ENCODE measurements at places on chromosomes 16 and 17.

DNA sequence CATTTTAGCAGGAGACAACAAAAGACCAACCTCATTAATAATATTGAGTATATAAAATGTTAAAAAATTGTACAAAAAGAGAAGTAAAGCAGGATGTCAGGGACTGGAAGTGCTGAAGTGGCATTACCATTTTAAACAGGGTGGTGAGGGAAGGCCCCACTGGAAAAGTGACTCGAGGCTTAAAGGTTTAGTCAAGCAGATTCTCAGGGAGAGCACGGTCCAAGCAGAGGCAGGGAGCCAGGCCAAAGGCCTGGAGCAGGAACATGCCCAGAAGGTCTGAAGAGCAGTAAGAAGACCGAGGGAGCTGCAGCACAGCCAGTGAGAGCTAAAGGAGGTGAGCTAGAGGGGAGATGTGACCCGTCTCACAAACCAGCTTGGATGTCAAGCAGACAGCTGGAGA is 7.6 kb downstream of the XPO6 start:
- no peak for DNase-seq

GRCh38 chr16:22070361-22071330 is 21.7 kb upstream of the VWA3A start:
- DNase-seq = peak; percentile 40

DNA sequence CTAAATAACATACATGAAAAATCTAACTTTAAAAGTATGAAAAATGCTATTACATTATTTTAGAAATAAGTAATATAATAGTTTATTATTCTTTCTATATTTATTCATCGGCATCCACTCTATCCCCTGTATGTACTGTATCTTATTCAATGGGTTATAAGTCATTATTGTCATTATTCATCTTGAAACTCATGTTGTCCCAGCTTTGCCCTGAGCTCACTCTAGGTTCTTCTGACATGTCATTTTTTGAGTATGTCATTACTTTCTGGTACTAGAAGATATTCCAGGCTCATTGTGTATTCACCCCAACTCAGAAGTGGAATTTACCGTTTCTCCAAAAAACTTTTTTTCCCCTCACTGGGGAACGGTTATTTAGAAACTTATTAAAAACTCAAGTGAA is 53.0 kb upstream of the MNT start:
- no peak for DNase-seq

DNA sequence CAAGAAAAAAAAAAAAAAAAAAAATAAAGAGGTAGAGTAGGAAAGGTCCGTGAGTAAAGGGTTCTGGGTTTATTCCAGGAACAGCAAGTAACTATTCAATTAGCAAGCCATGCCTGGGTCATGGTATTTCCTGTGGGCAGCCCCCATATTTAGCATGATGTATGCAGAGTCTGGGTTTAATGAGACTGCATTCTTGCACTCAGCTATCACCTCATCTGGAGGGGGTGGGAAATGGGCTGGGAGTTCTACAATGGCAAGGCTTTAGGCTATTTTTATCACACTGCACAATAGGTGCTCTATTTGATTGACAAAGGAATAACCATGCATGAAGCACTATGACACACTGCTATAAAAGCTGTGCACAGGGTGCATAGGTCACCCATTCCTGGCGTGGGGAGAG is 104.0 kb upstream of the CCL2 start:
- no peak for DNase-seq

GRCh38 chr16:82192665-82193064 is 22.6 kb upstream of the MPHOSPH6 start:
- no peak for DNase-seq

DNA sequence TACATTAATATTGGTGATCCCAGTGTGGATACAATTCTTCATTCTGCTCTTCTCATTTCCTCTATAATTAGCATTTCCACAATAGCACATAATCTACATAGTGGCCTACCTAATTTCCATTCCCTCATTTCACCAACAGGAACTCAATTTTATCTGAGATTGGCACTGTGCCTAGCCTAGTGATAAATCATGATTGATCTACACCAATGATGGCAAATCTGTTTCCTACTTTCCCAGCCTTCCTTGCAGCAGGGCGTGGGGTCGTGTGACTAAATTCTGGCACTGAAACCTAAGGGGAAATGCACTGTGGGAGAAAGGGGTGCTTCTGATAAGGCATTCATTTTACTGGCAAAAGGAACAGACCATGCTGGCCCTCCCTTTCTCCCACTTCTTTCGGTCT is 66.6 kb upstream of the TOM1L1 start:
- no peak for DNase-seq

DNA sequence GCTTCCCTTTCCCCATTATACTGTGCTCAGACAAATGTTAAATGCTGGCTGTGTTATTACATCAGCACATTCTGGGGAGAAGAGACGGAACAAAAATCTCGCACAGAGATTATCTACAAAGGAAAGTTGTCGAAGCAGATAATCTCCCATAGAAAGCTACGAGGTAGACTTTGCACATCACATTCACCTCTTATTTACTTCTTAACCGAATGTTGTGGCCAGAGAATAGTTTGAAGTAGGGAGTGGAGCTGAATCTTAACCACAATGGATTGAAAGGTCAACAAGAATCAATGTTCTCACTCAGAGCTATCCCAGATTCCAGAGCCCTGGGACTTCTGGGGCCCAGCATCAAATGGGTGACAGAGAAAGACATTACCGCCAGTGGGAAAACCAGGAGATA is 28.4 kb upstream of the LONP2 start:
- no peak for DNase-seq

DNA sequence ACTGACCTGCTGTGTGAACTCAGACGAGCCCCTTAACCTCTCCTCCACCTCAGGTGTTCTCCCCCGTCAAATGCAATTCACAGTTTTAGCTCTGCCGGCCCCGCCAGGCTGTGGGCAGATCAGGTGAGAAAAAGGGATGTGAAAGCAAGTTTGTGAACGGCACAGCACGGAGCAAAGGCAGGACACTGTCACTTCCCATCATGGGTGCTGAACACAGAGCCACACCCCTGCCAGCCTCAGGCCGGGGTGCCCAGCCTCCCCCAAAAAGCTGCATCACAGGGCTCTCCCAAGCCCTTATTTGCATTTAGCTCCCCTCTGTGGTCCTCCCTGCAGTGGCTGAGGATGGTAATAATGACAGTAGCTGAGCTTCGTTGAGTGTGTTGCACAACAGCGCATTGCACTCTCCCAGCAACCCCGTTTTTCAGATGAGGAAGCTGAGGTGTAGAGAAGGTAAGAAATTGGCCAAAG is 88.8 kb upstream of the TNRC6C start:
- DNase-seq = no peak

DNA sequence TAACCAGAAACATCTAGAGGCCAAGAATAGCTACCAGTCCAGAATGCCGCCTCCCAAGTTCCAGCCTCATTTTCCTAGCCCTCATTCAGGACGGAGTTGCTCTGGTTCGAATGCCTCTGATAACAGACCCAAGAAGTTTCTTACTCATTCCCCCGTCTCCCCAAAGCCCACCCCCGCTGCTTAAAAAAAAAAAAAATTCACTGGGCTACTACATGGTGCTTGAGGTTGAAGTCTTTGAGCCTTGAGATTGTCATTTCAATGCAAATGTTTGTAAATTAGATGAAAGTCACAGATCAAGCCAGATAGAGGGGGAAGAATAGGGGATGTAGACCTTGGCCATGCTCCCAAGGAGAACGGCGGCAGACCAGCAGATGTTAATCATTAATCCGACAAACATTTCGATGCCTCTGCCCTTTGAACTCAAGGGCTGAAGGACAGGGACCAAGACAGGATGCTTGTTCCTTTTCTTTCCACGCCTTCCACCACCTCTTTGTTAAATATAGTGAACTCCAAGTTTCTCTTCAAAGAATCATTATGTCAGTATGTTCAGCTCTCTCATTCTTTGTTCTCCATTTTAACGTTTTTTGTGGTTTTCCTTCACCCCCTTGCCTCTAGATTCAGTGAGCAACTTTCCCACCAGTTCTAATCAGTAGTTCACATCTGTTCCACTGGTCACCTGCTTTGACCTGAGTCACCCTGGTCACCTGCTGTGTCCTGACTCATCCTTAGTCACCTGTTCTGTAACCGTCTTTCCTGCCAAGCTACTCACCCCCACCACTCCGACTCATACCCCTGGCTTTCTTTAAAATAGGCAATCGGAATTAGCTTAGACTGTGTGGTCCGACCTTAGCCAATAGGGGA is 190.3 kb downstream of the CPPED1 start:
- DNase-seq = peak; percentile 12

- DNase-seq = no peak
Observed at GRCh38 chr16:11240636-11241473, 15.1 kb downstream of the SOCS1 start.

DNA sequence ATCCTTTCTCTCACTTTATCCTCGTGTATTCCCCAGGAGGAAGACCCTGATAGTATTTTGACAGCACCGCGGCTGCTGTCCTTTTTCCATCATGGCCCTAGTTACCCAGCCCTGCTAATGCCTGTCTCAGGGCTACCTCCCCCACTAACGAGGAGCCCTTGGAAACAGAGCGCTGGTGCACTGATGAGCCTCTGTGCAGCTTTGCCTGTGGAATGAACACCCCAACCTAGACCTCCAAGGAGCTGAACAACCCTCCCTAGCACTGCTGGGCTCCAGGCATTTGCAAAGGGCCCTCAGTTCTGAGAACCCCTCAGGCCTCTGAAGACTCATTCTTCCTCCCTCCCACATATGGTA is 23.3 kb upstream of the CCL1 start:
- no peak for DNase-seq

DNA sequence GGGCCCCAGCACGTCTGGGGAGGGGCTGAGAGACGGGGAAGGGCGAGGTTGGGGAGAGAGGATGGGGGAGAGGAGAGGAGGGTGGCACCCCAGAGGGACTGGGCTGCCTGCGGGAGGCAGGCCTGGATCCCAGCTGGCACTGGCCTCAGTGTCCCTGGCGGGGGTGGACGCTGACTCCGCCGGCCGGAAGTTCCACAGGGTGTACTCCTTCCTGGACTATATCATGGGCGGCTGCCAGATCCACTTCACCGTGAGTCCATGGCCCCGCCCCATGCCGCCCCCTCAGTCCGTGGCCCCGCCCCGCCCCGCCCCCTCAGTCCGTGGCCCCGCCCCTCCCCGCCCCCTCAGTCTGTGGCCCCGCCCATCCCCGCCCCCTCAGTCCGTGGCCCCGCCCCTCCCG is 11.3 kb downstream of the CPNE7 start:
- DNase-seq = no peak

GRCh38 chr17:80986046-80986445 is 5.6 kb upstream of the CHMP6 start:
- DNase-seq = no peak

GRCh38 chr16:67718668-67719047 is 458 bp downstream of the GFOD2 start:
- DNase-seq = no peak

GRCh38 chr16:53064081-53064578 is 9.3 kb downstream of the CHD9 start:
- DNase-seq = no peak
